ENCODE measurements at places on chromosomes 11 and 22.

- no peak for ATAC-seq
Observed at GRCh38 chr11:121109916-121110586, 9.0 kb downstream of the TECTA start.

DNA sequence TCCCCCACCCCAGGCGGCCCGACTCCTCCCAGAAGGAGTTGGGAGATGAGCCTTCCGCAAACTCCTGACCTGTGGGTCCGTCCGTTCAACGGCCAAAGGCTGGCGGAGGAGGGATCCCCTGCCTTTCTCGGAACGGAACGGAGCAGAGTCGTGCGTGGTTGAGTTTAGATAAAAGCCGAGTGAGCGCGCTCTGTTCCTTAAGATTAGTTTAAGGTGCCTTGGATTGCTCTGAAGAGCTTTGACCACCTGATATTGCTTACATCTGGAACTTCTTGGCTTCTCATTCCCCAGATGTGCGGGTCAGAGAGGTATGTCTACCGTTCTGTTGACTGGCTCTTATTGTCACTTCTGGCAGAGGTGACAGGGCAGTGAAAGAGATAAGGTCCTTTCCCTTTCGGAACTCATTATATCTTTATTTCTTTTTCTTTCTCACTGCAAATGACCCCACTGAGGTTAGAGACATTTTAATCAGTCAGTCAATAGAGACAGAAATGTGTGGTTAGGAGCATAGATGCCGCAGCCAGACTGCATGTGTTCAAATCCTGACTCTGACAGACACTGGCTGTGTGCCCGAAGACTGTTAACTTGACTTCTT is at the start of gene TRIM6:
TRIM6 (plus strand) TSS at position 31 of the 595 bp plus-strand sequence; CDS start at position 292, 261 bp downstream.
- no peak for ATAC-seq

DNA sequence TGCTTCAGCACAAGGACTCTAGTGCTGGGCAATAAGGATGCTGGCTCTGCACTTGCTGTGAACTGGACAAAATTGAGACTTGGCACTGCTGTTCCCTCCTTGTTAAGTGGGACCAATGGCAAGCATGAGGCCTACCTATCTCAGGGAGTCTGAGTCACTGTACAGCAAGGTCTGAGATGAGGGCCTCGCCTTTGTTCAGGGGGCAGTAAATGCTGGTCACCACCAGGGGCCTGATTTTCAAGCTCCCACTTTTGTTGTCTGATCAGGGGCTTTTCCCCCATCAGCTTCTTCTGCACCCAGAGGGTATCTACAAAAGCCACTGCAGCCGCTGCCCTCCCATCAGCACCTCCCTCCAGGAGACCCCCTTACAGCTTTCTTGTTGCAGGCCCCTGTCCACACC is 22.8 kb downstream of the DHCR7 start:
- no peak for ATAC-seq

DNA sequence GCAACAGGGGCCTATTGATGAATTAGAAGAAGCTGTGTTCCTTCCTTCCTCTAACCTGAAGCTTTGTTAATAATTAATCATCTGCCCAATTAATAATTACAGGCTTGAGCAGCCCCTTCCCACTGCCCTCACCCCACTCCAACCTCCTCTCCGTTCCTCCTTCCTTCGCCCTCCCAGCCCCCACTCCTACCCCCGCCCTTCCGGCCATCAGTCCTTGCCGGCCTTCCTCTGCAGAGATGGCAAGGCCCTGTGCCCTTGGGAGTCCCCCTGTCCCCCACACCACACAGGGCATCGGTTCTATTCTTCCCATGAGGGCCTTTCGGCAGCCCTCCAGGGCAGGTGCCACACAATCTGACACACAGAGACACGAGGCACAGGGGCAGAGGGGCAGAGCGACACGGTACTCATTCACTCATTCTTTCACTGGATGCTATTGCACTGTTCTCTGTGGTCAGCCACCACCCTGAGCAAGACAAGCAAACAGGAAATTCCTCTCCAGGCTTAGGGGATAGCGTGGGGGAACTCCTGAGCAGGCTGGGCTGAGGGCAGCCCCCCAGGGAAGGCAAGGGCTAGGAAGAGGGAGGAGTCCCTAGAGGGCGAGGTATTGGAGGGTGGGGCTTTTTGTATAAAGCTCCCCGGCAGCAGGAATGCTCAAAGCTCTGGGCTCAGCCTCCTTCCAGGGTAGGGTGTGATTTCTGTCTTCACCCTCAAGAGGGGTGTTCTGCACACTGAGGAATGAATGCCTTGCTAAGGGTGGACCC is 14.7 kb downstream of the MGAT3 start:
- ATAC-seq: no peak

- no peak for ATAC-seq
Observed at GRCh38 chr11:33988586-33989370, 62.8 kb upstream of the CAPRIN1 start.

- ATAC-seq: peak; percentile 47
Observed at GRCh38 chr22:28231441-28231840, 312.4 kb upstream of the PITPNB start.

DNA sequence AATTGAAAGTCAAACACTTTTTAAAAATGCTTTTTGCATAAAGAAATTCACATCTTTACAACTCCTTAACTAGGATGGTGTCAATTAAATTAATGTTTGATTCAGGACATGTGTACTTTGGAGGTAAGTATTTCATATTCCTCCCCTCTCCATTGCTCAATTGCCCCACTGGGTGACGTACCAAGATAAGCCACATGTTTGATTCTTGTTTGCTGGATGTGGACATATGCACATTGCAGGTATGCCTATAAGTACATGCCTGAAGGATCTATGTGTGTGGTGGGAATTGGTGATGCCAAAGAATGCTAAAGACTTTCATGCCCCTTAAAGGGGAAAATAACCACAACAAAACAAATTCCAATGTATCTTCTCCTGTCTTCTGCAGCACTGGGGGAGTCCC is 5.8 kb downstream of the CD44 start:
- ATAC-seq: no peak

DNA sequence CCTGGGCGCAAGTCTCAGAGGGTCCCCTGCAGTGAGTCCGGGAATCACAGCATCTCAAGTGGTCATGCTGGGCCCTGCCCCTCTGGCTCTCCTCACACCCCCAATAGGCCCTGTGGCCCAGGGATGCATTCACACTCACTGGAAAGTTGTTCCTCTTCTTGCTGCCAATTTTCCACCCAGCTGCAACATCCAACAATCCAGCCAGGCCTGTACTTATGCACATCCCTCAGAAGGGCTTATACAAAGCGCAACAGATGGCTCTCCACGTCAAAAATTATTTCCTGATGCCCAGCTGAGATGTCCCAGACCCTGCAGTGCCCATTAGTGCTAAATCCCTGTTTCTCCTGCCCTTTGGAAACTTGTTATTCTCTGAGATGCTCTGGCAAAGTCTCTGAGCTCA is 407.8 kb upstream of the NARS2 start:
- ATAC-seq: peak; percentile 94

GRCh38 chr11:109088086-109088485 is 333.9 kb upstream of the C11orf87 start:
- no peak for ATAC-seq

- ATAC-seq: no peak
Observed at GRCh38 chr22:49431551-49431950, 396.1 kb downstream of the BRD1 start.

- no peak for ATAC-seq
Observed at GRCh38 chr22:33426451-33426850, 368.3 kb upstream of the SYN3 start.

DNA sequence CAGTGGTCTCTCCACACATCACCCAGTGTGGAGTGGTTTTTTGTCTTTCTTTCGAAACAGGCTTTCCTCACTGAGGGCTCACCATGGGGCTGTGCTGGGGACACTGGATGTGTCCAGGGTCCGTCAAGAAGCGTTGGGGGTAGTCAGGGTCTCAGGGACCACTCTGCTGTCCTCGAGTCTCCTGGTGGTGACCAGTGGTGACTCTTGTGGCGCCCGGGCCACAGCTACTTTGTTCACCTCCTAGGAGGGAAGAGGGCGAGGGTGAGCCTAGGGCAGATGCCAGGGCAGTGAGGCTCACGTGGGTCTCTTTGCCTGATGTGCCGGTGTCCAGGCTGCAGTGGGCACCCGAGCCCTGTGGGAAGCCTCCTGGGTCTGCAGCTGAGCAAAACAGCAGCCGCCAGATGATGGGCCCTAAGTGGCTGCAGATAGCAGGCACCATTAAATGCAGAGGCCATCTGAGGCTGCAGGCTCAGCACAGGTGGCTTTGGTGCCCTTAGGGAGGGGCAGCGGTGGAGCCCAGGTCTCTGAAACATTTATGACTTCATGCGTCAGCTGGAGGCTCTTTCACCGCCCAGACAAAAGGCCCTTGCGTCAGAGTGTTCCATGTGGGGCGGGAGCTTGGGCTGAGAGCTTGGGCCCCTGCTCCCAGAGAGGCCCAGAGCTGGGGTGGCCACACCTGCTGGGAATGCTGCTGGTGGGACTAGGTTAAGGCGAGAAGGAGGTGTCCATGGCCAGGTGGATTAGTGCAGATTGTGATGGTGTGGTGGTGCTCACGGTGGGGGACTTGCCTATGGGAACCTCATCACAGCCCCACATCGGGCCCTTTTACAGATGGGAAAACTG is 29.5 kb downstream of the KCNQ1 start:
- ATAC-seq: no peak

- no peak for ATAC-seq
Observed at GRCh38 chr11:113245216-113245615, 69.2 kb upstream of the TTC12 start.

DNA sequence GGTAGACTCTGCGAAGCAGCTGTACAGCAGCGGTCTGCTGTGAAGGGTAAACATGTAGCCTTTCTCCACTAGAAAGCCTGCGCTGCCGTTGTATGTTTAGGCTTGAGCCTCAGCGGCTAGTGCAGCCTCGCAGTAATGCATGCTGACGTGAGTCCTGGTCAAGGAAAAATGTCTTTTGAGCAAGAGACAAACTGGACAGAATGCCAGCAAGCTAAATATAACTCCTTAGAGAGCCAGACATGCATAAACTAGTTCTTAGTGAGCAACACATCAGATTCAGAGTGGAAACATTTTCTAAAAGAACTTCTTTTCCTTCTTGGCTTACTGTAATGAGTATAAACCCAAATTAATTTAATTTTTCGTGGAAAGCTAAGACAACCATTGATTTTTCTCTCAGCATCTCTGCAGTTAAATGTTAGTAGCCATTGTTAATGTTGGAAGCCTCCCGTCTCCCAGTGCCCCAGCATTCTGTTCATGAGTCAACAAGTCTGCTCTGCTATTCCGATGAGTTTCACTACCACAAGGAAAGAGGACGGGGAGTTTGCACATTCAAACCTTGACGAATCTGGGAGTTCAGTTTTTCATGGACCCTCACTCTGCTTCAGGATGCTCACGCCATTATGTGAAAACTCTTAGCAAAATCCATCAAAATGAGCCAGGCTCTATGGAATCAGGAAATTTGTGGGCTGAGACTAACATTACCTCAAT is 51.4 kb downstream of the JAM3 start:
- peak; percentile 79 for ATAC-seq

GRCh38 chr22:41927813-41928212 is 1.2 kb upstream of the TNFRSF13C start:
- ATAC-seq: no peak

DNA sequence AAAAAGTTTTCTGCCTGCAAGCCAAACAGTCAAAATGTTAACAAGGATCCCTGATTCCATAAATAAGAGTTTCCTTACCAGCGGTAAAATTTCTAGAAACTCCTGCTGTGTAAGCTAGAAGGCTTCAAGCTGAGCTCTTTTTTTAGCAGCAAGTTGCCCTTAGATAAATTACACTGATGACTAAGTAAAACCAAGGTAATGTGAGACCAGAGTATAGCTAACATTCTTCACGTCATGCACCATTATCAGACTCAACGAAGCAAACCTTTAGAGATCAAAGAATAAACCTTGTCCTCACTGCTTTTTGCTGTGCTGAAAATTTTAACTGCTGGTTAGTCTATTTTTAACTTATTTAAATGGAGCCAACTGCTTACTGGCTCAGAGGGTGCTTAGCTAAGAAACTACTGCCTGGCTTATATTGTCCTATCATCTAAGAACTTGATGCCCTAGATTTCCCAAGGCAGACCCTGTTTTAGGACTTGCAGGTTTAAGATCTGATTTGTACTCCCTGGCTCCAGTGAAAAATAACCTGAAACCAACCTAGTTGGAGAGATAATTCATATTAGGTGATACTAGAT is 900.7 kb downstream of the JRKL start:
- no peak for ATAC-seq

DNA sequence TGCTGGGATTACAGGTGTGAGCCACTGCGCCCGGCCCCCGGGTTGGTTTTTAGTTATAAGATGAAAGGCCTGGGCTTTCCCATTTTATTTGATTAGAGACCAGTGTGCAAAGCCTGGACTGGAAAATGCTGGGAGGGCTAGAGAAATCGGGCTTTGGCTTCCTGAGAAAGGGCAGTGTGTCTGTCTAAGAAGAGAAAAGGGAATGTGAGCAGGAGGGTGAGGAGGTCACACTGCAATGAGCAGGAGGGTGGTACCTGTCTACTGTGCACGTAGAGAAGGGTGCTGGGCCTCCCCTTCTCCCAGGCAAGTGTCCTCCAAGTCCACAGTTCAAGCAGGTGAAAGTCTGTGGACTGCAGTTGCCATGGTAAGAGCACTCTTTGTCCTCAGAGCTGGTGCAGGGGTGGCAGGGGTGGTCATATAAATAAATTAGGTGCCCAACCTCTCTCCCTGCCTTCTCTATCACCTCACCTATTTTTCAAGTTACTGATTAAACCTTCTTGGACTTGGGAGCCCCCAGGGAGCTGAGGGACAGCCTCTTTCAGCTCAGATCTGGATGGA is 30.8 kb downstream of the SLC5A1 start:
- no peak for ATAC-seq

DNA sequence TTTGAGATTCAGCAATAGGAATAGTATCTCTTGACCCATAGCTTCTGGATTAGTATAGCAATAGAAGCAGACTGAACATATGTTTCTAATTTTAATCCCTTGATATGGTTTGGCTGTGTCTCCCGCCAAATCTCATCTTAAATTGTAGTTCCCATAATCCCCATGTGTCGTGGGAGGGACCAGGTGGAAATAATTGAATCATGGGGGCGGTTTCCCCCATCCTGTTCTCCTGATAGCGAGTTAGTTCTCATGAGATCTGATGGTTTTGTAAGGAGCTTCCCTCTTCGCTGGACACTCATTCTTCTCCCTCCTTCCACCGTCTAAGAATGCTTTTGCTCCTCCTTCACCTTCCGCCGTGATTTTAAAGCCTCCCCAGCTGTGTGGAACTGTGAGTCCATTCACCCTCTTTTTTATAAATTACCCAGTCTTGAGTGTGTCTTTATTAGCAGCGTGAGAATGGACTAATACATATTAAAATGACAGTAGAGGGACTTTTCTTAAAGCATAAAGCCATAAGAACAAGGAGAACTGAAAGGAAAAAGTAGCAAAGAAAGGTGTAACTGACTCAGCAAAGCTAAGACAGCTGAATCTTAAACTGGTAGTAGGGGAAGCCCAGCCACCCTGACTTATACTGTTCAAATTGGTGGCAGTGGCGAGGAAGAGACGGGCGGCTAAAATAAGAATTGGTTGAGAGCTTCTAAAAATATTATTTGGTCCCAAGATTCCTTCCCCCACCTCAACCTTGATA is 20.3 kb upstream of the SLN start:
- no peak for ATAC-seq

GRCh38 chr11:96179905-96180304 is 163.1 kb downstream of the MAML2 start:
- ATAC-seq: no peak

GRCh38 chr22:32911503-32911902 is 110.0 kb downstream of the TIMP3 start:
- no peak for ATAC-seq

GRCh38 chr11:128318856-128319474 is 268.4 kb downstream of the ETS1 start:
- ATAC-seq: no peak

All from SK-N-SH treated with all-trans-retinoic acid at 6 μM for 48 hours (cell line).